Naive thymus-derived CD8-positive, alpha-beta T cell (primary cell): ENCODE measurements at places on chromosomes 1 and 21.

- DNase-seq, result no peak
These were observed 104.3 kb downstream of the PAPPA2 start for GRCh38 chr1:176567190-176567794.

- no peak for DNase-seq
These were observed 73.9 kb downstream of the GLUL start for GRCh38 chr1:182317611-182318161.

- DNase-seq, result no peak
These were observed 140.2 kb upstream of the RUNX1 start for GRCh38 chr21:35189077-35189863.

- DNase-seq, result no peak
These were observed 36.8 kb downstream of the DHRS3 start for GRCh38 chr1:12581179-12581578.

- no peak for DNase-seq
These were observed 3.8 kb upstream of the ZBTB21 start for GRCh38 chr21:42013931-42014330.

- no peak for DNase-seq
These were observed 104.1 kb downstream of the KCNN3 start for GRCh38 chr1:154765970-154766369.
